CMK (cell line): ENCODE measurements at places on chromosomes 12 and 14.
A peak's percentile ranks its signal among the peaks of the same experiment; 100 is the strongest.

DNA sequence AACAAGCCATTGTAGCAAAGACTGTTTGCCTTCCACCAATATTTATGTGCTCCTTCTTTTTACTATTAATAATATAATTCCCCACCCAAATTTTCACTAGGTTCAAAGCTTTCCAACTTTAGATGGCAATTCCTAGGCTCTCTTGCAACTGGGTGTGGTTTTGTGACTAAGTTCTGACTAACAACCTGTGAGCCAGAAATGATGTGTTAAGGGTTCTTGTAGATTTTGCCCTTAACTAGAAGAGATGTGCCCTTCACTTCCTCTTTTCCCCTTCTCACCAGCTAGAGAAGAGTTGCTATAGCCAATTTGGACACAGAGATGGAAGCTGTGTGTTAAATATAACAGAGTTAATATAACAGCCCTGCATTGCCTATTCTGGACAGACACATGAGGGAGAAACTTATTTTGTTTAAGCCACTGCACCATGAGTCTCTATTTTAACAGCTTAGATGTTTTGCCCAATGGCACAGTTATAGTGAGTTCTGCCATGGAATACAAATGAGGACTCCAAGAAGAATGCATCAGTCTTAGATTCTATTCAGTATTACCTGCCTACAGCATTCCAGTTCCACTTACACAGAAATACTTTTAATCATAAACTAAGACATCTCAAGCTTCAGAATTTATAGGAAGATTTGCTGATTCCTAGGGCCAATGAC lies 216.2 kb downstream of the DUSP6 start:
- no peak for DNase-seq

GRCh38 chr12:45130881-45131281 lies 80.0 kb upstream of the DBX2 start:
- DNase-seq: no peak

DNA sequence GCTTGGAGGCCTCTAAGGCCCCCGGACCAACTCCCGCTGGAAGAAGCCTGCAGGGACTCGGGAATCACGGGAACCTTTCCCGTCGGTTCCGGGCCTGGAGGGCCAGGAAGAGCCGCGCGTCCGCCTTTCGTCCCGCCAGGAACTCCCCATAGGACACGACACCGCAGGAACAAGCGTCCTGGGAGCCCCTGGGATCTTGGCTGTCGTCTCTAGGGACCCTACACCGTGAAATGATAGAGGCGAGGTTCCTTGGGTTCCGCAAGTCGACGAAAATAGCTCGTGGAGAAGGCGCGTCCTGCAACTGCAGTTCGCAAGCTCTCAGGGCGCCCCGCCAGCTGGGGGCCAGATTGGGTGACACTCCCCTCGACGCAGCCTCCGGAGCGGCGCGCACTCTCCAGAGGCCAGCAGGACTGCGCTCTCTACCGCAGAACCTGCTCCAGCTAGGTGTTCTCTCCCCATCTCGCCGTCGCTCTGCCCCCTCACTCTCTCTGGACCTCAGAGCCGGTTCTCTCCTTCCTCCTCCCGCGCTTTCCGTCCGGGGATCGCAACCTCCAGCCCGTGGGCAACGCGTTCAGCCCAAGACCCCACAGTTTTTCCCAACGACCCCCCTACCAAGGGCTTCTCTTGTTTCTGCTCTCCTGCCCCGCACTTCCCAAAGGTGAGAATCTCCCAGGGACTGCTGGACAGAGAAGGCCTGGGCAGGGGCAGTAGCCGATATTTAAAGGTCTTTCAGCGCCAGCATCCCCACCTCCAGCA lies 776 bp downstream of the BMP4 start:
- DNase-seq: no peak

GRCh38 chr14:104986487-104987164 lies 1.0 kb downstream of the CLBA1 start:
- DNase-seq: no peak

DNA sequence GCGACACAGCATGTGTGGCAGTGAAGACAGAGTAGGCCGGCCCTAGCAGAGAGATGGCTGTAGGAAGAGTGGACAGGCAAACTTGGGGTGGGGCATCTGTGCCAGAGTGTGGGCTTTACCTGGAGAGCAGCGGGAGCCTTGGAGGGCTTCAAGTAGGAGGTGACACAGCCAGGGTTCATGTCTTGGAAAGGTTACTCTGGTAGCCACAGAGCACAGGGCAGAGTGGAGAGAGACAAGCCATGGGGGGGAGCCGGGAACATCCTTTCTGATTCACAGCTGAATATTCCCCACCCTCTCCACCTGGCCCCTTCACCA lies 53.5 kb upstream of the DIO3 start:
- no peak for DNase-seq

DNA sequence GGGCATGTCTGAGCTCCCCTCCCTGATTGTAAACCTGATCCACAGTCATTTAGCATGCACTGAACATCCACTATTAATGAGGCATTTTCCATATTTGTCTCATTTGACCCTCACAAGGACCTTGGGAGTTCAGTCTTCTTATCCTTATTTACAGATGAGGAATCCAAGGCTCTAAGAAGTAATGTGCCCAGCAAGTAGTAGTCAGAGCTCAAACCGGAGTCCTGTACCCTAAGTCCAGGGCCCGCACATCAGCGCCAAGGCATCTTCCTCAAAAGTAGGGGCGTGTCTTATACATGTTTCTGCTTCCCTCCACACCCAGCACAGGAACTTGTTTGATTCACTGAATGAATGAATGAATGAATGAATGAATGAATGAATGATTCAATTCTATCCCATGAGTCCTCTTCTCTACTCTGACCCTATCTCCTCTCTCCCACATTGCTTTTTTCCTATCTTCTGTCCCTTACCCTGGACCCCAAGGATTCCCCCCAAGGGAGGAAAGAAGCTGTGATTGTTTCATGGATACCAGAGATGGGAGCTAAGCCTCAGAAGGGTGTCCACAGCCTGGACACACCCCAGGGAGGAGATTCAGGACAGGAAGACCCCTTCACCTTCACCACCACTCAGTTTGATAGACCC lies 21.8 kb upstream of the KRT8 start:
- no peak for DNase-seq

DNA sequence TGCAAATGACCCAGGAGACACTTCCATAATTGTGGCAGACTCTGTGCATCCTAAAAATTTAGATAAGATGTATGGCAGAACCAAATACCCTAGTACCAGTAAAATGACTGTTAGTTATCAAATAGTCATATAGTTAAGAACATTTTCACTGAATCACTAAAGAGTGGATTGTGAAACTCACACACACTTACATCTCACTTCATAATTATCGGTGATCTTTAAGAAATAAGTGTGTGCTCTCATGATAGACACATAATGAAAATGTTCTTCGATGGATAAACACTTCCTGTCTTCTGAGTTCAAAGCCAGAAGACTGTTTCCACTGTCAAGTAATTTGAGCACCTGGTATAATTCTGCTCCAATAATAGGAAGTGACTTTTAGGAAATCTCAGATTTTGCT lies 19.1 kb upstream of the KLRB1 start:
- no peak for DNase-seq

DNA sequence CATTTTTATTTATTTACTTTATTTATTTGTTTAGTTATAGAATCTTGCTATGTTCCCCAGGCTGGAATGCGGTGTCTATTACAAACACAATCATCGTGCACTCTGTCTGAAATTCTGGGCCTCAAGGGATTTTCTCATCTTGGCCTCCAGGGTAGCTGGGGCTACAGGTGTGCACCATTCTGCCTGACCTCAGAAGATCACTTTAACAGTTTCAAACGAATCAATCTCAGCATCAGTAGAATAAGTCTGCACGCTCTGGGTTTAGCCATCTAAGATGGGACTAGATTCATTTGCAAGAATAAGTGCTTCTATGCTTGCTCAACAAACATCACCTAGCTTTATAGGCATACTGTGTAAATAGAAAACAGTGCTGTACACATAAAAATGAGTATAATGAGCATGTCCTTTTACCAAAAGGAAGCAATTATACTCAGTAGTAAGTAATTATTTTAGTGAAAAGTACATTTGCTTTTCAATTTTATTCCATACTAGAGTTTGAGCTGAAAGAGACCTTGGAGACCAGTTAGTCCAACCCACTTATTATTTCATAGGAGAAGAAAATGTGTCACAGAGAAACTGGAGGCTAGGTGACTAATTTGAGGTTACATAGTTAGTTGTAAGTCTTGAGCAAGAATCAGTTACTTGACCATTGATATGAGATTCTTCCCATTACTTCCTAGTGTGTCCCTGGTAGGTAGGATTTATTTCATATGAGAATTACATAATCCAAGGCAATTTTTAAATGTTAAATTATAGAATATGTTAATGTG lies 456.5 kb upstream of the LMO3 start:
- no peak for DNase-seq

DNA sequence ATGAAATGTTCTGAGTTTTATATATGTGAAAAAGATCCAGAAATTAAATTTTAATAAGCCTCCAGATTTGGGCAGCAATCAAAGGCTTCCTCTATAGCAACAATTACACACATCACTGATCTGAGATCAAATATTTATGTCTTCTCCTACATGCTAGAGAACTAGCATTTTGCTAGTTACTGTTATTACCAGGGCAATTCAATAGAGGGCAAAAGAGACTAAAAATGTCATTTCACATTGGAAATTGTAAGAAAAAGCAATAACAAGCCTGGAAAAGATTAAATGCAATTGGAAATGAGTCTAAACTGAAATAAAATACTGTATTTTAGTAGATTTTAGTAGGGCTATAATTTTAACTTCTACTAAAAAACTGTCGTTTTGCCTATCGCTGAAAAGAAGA lies 32.6 kb upstream of the ANO6 start:
- DNase-seq: no peak

GRCh38 chr14:75979648-75980565 lies 1.9 kb downstream of the TGFB3 start:
- no peak for DNase-seq

DNA sequence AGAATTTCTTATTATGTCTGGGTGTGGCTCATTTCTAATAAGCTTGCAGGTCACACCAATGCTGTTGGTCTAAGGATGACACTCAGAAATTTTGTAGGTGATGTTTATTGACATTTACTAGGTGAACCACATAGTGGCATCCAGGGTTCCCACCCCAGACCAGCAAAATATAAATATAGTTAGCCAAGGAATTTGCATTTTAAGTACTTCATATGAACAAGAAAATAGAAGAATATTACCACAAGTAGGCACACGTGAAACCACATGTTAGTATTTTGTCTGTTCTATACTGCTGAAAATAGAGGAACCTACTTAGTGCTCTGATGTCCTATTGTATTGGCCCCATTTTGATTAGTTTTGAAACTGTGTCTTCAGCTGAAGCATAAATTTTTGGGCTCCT lies 71.1 kb downstream of the USP15 start:
- DNase-seq: no peak

DNA sequence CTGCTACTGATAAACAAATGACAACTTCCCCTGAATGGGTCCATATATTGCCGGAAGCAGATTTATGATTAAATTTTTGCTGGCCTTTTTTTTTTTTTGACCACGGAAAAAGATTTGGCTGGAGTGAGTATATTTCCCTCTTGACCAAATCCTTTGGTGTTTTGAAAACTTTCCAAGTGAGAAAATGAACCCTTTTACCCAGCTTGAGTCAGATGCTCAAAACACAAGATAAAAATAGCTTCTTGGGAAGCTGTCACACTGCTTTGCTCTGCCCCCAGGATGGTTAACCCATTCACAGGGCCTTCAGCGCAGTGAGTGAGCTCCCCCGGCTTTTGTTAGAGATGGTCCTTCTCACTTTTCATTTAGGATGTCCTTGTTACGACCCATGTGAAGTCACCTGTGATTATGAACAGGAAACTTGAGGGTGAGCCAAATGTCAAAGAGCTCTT lies 224.3 kb downstream of the PELI2 start:
- DNase-seq: peak; percentile 33

DNA sequence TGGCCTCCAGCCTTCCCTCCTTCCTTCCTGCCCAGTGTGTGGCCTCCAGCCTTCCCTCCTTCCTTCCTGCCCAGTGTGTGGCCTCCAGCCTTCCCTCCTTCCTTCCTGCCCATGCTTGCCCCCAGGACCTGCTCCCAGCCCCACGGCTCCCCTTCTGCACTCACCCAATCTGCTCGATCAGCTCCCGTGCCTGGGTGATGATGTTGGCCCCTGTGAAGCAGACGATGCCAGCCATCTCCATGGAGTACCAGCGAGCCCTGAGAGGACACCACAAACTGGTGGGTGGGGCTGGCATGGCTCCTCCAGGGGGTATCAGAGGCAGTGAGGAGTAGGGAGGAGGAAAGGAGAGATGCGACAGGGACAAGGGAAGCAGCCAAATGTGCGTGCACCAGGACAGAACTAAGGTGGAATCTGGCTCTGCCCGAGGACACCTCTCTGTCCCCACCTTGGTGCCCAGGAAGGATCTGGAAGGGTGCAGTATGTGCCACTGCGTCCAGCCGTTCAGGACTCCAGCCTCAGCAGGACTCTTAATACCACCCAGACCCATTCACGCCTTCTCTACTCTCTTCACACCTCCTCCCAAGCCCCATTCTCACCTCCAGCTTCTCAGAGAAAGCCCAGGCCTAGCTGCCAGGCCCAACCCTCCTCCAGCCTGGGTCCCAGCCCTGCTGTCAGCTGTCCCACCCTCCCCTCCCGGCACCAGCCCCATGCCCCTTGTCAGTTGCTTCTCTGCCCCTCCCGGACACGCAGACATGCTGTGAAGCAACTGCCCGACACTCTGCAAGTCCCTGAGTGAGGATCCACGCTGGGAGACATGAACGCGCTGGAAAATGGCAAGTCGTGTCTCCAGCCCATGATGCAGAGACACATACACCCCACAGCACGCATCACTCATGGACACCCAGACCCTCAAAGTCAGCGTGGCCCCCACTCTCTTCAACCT lies 22.7 kb downstream of the POLE start:
- peak; percentile 45 for DNase-seq

DNA sequence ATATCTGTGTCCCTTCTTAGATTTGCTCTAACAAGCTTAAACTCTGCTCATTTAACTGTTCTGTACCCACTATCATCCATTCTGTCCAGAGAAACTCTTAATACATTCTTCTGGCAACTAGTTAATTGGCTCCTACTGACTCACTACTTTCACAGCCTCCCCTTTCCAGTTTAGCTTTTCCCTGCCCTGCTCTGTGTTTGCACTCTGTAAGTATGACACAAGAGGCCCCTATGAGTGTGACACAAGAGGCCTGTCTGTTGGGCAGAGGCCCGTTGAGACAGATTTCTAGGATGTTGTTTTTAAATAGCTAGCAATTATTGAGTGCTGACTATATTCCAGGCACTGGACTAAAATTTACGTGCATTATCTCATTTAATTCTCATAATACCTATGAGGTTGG lies 246.0 kb upstream of the DAAM1 start:
- no peak for DNase-seq

GRCh38 chr14:59046746-59047145 lies 141.7 kb upstream of the DAAM1 start:
- no peak for DNase-seq

- no peak for DNase-seq
Measured at GRCh38 chr12:41521872-41522379, 333.8 kb downstream of the PDZRN4 start.

GRCh38 chr12:97127061-97127460 lies 220.0 kb downstream of the NEDD1 start:
- no peak for DNase-seq

DNA sequence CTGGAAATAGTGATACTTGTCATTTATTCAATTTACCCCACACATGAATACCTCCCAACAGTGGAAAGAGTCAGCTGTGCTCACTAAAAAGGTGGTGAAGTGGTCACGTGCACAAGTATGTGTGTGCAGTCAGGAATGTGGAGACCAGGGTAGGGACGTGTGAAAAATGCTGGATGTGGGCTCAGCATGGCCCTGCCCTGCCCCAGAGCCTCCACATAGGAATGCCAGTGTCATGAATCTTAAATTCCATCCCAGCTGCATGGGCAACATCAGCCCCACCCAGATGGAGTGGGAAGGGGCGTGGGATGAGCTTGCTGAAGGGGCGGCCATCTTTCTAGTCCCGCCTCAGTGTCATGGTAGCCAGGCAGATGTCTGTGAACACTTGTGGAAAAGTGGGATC lies 87.7 kb downstream of the C12orf75 start:
- no peak for DNase-seq
